ENCODE measurements at places on chromosomes 3 and 15. TPM values are rescaled to one million over a fixed set of nuclear protein-coding genes. Genes with fewer than 3 reads are reported as not detected.

The EBLN2 gene
- 3.2 TPM for total RNA-seq

The GADL1 gene
- total RNA-seq = not detected

The KIF15 gene
- total RNA-seq = 23.6 TPM

The ZIC4 gene
- total RNA-seq = not detected

The KNL1 gene
- 19.2 TPM for total RNA-seq

The CILP gene
- total RNA-seq = not detected

The ARHGAP11A gene
- 106 TPM for total RNA-seq

- no peaks in the 10 kb centered on the region for H3K27me3 ChIP-seq
- no peaks in the 10 kb centered on the region for H3K36me3 ChIP-seq
- no peak overlapping the region for H3K4me3 ChIP-seq
- H3K4me1 ChIP-seq = no peaks in the 10 kb centered on the region
- DNase-seq = no peak
Observed at GRCh38 chr3:197149-197827, 725 bp downstream of the CHL1 start.

GRCh38 chr3:194775266-194775665, 89.6 kb downstream of the FAM43A start:
- H3K4me3 ChIP-seq = no peak overlapping the region
- H3K36me3 ChIP-seq = no peaks in the 10 kb centered on the region
- H3K27ac ChIP-seq = no peak overlapping the region
- H3K27me3 ChIP-seq = peaks cover 5% of the 10 kb centered on the region
- DNase-seq = no peak

DNA sequence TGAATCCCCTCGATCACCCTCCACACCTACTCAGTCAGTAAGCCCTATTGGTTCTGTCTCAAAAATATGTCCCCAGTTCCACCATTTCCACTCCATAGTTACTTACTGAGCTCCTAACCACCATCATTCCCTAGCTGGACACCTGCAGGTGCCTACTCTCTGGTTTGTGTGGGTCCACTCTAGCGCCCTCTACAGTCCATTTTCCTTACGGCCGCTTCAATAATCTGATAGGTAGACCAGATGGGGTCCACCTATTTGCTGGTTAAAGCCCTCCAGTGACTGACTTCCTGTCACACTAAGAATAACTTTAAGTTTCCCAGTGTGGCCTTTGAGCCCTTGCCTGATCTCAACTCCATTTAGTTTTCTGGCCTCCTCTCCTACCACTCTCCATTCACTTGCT, 5.0 kb downstream of the GXYLT2 start:
- no peaks in the 10 kb centered on the region for H3K4me1 ChIP-seq
- no peak overlapping the region for H3K4me3 ChIP-seq
- peaks cover 16% of the 10 kb centered on the region for H3K27me3 ChIP-seq

- H3K27ac ChIP-seq = no peak overlapping the region
- DNase-seq = no peak
- no peaks in the 10 kb centered on the region for H3K36me3 ChIP-seq
- no peak overlapping the region for H3K4me3 ChIP-seq
- H3K4me1 ChIP-seq = no peaks in the 10 kb centered on the region
Observed at GRCh38 chr3:134693804-134694203, 43.0 kb upstream of the KY start.

DNA sequence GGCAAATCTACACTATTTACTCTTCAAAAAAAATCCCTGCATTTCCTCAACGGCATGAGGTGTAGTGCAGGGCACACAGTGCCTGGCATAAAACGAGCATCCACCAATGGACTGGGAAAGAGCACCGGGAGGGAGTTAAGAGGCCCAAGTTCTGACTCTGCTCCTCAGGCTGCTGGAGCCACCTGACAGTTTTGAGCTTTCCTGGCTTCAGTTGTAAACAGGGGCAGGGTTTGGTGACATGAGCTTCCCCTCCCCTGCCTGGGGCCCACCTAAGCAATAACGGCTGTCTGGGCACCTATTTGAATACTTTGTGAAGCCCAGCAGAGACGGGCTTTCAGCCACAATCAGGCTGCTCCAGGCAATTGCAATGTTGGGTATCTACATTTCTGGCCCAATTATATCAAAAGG, 16.4 kb downstream of the CA12 start:
- no peak overlapping the region for H3K27ac ChIP-seq
- H3K4me3 ChIP-seq = no peak overlapping the region
- no peaks in the 10 kb centered on the region for H3K27me3 ChIP-seq
- no peak for DNase-seq
- no peaks in the 10 kb centered on the region for H3K4me1 ChIP-seq

GRCh38 chr3:128489674-128489926, 3.4 kb downstream of the GATA2 start:
- H3K36me3 ChIP-seq = no peaks in the 10 kb centered on the region
- peak overlapping the region; percentile 76 for H3K27ac ChIP-seq
- peak overlapping the region; percentile 37 for H3K4me3 ChIP-seq
- DNase-seq = peak; percentile 40
- H3K4me1 ChIP-seq = peaks cover 34% of the 10 kb centered on the region

DNA sequence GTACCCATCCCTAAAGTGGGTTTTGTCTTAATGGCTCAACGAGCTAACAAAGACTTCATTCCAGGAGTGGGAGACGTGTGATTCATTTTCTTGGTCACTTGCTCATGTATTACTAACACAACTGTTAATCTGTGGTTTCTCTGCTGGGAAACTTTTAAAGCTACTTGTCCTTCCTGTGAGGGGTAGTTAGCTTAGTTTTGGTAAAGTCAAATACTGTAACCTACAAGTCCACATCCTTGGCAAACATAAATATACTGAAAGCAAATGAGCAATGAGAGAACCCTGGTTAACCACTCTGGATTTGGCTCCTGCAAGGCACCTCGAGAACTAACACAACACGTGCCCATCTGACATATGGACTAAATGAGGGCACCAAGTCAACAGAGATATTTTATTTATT, 19.9 kb downstream of the NOX5 start:
- H3K27me3 ChIP-seq = no peaks in the 10 kb centered on the region
- no peaks in the 10 kb centered on the region for H3K4me1 ChIP-seq

- peak overlapping the region; percentile 27 for H3K27ac ChIP-seq
- no peaks in the 10 kb centered on the region for H3K36me3 ChIP-seq
- DNase-seq = no peak
- H3K4me1 ChIP-seq = peaks cover 74% of the 10 kb centered on the region
Observed at GRCh38 chr3:46960081-46960701, 16.4 kb downstream of the CCDC12 start.

GRCh38 chr3:195254454-195255175, 16.3 kb downstream of the XXYLT1 start:
- peaks cover 11% of the 10 kb centered on the region for H3K4me1 ChIP-seq
- DNase-seq = no peak
- H3K36me3 ChIP-seq = no peaks in the 10 kb centered on the region
- H3K27me3 ChIP-seq = no peaks in the 10 kb centered on the region

GRCh38 chr3:27431116-27431515, 53.1 kb downstream of the SLC4A7 start:
- no peaks in the 10 kb centered on the region for H3K27me3 ChIP-seq
- H3K27ac ChIP-seq = no peak overlapping the region
- DNase-seq = no peak
- peaks cover 38% of the 10 kb centered on the region for H3K36me3 ChIP-seq
